ENCODE measurements at places on chromosomes 1 and 21.

DNA sequence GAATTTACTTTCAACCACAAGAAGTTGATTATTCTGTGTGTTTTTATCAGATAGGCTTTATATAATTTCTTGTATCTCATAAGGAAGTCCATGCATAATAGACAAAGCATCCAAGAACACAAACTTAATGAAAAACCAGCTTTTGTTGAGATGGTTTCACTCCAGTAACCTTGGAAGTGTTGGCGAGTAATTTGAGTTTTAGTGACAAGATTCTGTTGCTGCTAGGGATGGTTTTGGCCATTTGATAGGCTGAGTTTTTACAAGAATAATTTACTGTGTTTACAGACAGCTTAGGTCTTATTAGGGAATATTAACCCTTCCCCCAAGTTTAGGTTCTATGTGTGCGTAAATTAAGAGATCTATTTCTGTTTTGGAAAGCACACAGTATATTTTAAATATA, 513.6 kb downstream of the USP25 start:
- no peak for DNase-seq

GRCh38 chr1:228795596-228795995, 60.3 kb downstream of the RHOU start:
- no peak for DNase-seq

- DNase-seq, result no peak
These were observed at the start of gene FNDC5 for GRCh38 chr1:32870615-32871363. TSS of gene FNDC5 (minus strand) at chr1:32870912.

DNA sequence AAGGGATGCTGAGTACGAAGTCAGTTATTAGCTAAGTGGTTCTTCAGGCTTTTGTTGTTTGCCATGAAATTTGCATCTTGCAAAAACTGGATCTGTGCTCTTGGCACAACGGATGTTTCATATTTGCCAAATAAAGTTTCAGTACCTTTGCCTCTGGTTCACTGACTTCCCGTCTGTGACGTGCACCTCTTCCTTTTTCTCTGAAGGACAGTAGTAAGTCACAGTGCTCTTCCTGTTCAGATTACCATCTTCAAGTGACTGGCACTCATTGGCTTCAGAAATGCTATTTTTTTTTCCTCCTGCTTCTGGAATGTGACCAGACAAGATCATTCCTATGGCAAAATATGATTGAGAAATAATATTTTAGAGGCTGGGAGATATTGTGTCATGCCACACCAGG, 75.9 kb upstream of the GREM2 start:
- no peak for DNase-seq

GRCh38 chr1:223886516-223886921, 40.8 kb upstream of the TP53BP2 start:
- no peak for DNase-seq

DNA sequence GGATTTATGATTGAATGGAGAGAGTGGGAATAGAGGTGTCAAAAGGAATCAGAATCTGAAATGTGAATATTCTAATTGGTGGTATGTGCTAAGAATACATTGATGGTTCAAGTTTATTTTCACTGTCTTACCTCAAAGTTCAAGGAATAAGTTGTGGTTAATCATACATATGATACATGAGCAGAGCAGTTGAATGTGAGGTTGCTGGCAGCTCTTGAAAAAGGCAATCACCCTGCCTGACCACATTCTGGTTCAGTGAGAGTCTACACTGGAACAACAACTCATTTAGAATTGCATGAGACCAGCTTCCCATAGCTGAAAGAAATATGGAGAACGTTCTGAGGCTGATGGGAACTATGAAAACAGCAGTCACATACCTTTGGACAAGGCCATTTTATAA, 68.3 kb upstream of the ARHGAP29 start:
- DNase-seq, result peak; percentile 89

DNA sequence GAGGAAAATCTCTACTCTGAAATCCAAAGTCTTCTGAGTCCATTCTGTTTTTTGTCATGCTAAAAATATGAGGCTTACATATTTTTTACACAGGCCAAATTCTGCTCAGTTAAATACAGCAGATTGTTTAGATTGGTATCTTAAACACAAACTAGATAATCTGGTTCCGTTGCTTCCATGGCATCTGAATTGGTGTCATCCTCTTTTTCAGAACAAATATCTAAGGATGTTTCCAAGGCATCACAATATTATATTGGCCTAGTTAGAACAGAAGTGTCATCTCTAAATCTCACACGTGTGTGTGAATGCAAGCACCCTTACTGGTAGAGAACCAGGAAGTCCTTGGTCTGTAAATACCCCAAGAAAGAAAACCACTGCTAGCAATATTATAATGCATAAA, 151.2 kb downstream of the NRIP1 start:
- DNase-seq, result no peak

DNA sequence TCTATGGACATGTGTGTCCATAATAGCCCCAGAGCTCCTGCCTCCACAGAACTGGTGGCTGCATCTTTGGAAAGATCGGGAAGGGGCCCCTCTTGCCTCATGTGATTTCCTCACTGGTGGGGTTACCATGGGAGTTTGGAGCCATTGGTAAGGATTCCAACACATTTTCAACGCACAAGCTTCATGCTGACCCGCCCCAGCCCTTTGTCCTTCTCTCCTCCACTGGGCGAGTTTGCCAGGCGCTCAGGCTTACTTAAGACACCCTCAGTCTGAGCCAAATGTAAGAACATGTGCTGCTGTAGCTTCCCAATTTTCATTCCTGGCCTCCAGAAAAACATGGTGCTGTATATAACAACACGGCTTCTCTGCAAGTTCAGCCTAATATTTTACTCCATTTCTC, 72.4 kb downstream of the ATP5PO start:
- no peak for DNase-seq

GRCh38 chr1:147892731-147893214, 9.8 kb upstream of the GJA8 start:
- peak; percentile 63 for DNase-seq

DNA sequence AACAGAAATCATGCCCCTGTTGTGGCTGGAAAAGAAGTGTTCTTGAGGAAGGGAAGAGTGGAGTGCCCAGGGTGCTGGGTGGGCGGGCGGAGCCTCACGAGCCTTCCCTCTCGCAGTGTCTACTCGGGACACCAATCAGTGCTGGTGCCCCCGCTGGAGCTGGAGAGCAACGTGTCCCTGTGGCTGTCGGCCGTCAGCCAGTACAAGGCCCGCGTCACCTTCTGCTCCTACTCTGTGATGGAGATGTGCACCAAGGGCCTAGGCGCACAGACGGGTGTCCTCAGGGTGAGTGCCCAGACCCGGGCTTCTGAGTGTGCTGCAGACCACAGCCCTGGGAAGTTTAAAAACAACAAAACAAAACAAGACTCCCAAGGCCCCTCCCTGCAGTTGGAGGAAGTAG, 47.4 kb downstream of the S100B start:
- no peak for DNase-seq

DNA sequence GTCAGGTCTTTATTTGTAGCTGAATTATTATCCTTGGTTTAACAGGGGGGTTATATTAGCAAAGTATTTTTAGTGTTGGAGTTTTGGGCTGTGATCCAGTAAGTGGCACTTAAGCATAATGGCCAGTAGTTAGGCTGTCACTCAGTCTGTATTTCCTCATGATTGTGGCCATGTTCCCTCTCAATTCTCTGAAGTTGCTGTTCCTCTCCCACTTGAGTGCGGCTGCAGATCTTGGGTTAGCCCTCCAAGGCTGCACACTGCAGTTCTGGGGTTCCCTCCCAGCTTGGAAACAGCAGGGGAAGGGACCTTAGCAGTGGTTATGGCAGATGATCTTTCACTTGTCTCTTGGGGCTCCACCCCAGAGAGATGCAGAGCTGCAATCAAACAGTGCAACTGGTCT, 23.2 kb upstream of the DENND1B start:
- DNase-seq, result no peak

GRCh38 chr1:172581779-172582178, 48.8 kb downstream of the SUCO start:
- peak; percentile 28 for DNase-seq

DNA sequence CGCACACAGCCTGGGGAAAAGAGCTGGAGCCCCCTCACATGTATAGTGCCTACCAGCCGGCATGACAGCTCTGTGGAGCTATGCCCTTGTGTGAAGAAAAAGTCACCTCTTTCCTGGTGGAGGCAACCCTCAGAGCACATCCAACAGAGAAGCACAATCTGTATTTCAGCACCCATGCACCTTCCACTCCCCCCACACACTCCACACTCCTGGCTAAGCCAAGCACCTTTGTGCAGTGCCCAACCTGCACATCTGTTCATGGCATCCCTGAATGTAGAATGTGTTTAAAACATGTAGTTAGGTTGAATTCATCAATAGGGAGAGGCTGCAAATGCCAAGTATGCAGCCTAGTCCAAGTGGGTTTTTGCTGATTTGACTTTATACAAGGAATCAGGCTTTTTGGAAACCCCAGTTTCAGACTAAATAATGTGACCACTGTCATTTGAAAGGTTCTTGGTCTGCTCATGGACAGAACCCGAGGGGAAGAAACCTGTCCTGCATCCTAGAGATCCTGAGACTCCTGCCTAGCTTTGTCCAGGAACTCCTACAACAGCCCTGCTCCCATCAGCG, 197.1 kb downstream of the TOMM20 start:
- DNase-seq, result no peak

DNA sequence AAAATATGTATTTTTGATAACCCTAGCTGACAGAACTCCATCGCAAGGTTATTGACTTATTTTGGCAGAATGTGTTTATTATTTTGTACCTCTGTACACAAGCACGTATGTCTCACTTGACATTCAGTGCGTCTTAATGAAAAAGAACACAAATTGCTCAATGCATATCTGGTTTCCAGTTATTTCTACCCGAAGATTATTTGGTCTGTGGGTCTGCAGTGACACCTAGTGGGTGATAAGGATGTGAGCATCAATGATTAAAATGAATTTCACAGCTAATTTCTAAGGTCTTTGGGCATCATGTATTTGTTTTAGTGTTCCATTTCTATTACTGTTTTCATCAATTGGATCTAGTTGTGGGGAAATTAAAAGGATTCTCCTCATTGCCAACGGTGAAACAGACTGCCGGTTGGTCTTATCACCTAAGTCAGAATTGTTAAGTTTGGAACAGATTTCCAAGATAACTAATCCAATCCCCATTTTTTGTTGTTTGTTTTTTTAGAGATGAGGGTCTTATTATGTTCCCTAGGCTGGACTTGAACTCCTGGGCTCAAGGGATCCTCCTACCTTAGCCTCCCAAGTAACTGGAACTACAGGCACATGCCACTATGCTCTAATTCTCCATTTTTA, 13.9 kb downstream of the DDX20 start:
- DNase-seq, result peak; percentile 65

GRCh38 chr1:53061123-53061858, 722 bp upstream of the PODN start:
- DNase-seq, result no peak

DNA sequence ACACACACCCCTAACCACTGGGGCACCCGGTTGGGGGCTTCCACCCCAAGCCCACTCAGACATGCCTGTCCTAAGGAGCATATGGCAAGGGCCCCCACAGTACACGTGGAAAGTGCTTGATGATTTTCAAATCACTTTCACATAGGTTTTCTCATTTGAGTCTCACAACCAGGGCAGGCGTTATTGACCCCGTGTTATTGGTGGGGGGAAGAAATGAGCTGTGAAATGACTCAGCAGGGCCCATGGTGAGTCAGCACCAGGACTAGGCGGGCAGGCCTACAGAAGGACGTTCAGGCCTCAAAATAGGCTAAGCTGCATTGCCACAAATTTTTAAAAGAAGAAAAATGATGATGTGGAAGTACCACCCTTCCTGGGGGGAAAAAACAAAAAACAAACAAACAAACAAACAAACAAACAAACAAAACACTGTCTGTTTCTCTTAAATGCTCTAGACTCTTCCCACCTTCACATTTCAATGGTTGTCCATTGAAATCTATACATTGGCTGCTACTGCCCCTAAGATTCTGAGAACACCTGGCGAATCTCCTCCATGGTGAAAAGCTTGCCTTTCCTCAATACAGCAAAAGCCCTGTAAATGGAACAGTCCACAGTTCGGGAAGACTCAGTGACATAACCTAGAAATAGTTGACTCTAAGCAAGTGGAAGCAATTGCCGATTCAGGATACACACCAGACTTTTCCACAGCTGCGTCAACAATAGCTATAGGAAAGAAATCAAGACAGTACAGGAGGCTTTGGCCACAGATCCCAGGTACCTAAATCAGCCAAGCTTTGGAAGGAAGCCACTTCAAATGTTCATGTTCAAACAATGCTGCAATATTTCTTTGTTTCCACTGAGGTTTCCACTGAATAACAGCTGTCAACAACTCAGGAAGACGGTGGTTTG, 234.7 kb downstream of the TOMM20 start:
- peak; percentile 84 for DNase-seq

DNA sequence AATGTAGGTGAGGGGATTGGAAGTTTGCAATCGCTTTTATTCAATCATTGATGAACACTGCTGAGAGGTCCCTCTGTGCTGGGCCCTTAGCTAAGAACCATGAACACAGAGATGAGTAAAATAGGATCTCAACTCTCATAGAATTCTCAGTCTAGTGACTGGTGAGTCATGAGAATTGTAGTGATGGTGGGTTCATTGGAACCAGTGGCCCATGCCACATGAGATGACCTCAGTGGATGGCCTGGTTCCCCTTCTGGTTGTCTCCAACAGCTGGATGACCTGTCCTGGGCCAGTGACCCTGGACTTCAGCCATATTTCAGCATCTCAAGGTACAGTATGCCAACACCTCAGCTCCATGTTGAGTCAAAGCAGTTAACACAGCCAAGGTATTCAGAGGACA, 21.3 kb upstream of the S100A10 start:
- no peak for DNase-seq

- no peak for DNase-seq
These were observed 7.6 kb downstream of the LRRC8B start for GRCh38 chr1:89532228-89532627.
